Neuronal stem cell (in vitro differentiated cells): ENCODE measurements at places on chromosomes 7 and 10.

DNA sequence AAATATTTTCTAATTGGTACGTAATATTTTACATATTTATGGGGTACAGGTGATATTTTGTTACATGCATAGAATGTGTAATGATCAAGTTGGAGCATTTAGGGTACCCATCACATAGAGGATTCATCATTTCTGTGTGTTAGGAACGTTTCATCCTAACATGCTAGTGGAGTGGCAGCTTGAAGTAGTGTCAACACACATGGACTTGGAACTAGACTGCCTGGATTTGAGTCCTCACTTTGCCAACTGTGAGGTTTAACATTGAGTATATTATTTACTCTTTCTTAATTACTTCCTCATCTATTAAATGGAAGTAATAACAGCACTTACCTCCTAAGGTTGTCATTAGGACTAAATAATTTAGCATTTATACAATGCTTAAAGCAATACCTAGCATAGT lies 241.9 kb downstream of the PLXDC2 start:
- no peak overlapping the region for H3K27ac ChIP-seq
- no peak overlapping the region for H3K4me3 ChIP-seq
- H3K27me3 ChIP-seq: no peaks in the 10 kb centered on the region
- H3K36me3 ChIP-seq: no peaks in the 10 kb centered on the region
- no peaks in the 10 kb centered on the region for H3K4me1 ChIP-seq

GRCh38 chr10:24518981-24519597 lies 204.6 kb downstream of the ARHGAP21 start:
- no peaks in the 10 kb centered on the region for H3K27me3 ChIP-seq
- no peak overlapping the region for H3K27ac ChIP-seq
- no peaks in the 10 kb centered on the region for H3K36me3 ChIP-seq
- DNase-seq: peak; percentile 73
- no peak overlapping the region for H3K4me3 ChIP-seq
- peaks cover 6% of the 10 kb centered on the region for H3K4me1 ChIP-seq

DNA sequence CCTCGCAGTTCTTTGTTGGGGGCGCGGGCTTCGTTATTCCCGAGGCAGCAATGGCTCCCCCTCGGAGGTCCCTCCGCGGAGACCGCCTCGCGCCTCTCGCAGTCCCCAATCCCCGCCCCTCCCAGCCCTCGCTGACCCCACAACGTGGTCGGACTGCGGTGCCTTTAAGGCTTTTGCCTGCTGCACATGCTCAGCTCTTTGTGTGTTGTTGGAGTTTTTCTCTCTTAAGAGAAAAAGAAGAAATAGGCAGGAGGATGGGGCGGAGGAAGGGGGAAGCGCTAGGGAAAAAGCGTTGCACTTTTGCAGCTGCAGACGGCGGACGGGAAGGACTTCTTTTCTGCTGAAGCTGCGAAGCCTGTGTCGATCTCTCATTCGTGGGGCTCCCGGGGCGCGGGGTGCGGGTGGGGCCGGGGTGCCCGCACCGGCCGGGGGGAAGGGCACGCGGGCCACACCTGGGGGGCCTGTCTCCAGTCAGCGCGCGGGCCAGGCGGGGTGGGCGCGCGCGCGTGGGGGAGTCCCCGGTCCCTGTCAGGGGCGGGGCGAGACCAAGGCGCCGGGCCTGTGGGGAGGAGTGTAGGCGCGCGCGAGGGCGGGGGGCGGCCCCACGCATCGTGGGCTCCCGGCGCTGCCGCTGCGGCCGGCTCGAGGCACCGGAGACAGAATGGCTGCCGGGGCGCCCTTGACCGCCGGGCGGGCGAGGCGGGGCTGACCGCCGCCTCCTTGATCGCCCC lies 445 bp upstream of the ATRNL1 start:
- DNase-seq: peak; percentile 63
- peaks cover 16% of the 10 kb centered on the region for H3K27me3 ChIP-seq
- H3K4me1 ChIP-seq: peaks cover 13% of the 10 kb centered on the region
- peak overlapping the region; percentile 56 for H3K27ac ChIP-seq

GRCh38 chr7:128094686-128095085 lies 63.4 kb upstream of the LRRC4 start:
- no peak for DNase-seq
- H3K4me3 ChIP-seq: no peak overlapping the region

DNA sequence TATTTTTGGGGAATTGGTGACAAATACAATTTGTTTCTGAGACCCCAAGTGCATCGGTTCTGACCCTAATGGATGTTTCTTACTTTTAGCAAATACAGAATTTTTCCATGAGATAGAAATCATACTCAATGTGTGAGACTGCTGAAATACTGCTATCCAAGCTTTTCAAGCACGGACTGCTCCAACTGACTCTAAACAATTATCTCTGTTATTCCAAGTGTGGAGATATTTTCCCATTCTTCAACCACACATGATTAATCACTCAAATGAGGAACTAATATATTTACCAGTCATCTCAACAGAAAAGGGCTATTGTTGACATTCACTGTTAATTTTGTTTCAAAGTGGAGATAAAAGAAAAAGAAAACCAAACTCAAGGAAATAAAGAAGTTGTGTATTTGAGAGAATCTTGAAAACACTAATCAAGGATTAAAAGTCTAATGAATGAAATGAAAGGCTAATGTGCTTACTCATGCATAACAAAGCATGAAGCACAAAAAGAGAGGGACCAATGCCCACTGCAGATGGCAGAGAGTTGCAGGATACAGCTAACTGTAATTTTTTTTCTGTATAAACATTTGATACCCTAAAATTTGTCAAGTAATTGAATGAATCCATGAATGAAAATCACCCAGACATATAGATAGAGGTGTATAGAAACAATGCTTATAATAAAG lies 423.6 kb downstream of the DGKB start:
- peaks cover 1% of the 10 kb centered on the region for H3K4me1 ChIP-seq
- no peaks in the 10 kb centered on the region for H3K36me3 ChIP-seq
- H3K27ac ChIP-seq: no peak overlapping the region

DNA sequence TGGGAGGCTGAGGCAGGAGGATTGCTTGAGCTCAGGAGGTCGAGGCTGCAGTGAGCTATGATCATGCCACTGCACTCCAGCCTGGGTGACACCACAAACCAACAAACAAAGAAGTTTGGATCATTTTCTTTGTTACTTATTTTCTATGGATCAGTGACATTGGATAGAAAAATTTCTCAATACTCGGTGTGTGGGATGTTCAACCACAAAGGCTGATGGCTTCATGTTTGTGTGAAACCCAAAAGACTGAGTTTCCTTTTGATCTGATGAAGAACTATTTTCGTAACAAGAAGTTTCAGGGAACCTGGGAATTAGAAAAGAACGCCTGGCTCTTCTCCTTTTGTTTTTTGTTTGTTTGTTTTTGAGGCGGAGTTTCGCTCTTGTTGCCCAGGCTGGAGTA lies 104.0 kb downstream of the HOXA1 start:
- no peaks in the 10 kb centered on the region for H3K4me1 ChIP-seq
- no peak overlapping the region for H3K4me3 ChIP-seq
- no peaks in the 10 kb centered on the region for H3K27me3 ChIP-seq

GRCh38 chr10:109259293-109259692 lies 664.0 kb downstream of the XPNPEP1 start:
- no peak overlapping the region for H3K4me3 ChIP-seq
- no peak for DNase-seq
- H3K27ac ChIP-seq: no peak overlapping the region
- no peaks in the 10 kb centered on the region for H3K36me3 ChIP-seq
- no peaks in the 10 kb centered on the region for H3K27me3 ChIP-seq

GRCh38 chr7:1065263-1065584 lies 20.9 kb downstream of the GPR146 start:
- no peaks in the 10 kb centered on the region for H3K36me3 ChIP-seq
- no peaks in the 10 kb centered on the region for H3K27me3 ChIP-seq
- H3K4me3 ChIP-seq: no peak overlapping the region
- H3K4me1 ChIP-seq: peaks cover 16% of the 10 kb centered on the region
- H3K27ac ChIP-seq: no peak overlapping the region
- no peak for DNase-seq

DNA sequence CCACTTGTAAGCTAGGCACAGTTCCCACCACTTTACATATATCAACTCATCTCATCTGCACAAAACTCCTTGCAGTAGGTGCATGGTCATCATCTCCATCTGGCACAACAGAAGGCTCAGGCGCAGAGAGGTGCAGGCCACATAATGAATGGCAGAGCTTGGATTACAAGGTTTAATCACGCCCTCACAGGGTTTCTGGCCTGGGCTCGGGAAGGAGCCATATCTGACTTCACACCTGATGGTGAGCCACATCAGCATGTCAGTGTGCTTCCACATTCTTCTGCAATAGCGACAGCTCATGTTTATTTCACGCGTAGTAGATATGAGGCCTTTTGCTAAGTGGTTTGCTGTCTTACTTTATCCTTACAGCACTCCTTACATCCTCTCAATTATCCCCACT lies 650.2 kb downstream of the INHBA start:
- no peaks in the 10 kb centered on the region for H3K4me1 ChIP-seq
- no peaks in the 10 kb centered on the region for H3K27me3 ChIP-seq
- H3K4me3 ChIP-seq: no peak overlapping the region
- DNase-seq: no peak
- no peaks in the 10 kb centered on the region for H3K36me3 ChIP-seq

- DNase-seq: no peak
- no peak overlapping the region for H3K4me3 ChIP-seq
- H3K27ac ChIP-seq: no peak overlapping the region
Observed at GRCh38 chr7:43747328-43748105, 11.0 kb upstream of the BLVRA start.

GRCh38 chr7:5359344-5359743 lies 64.3 kb downstream of the TNRC18 start:
- no peaks in the 10 kb centered on the region for H3K27me3 ChIP-seq
- H3K27ac ChIP-seq: no peak overlapping the region
- no peaks in the 10 kb centered on the region for H3K4me1 ChIP-seq
- peaks cover 94% of the 10 kb centered on the region for H3K36me3 ChIP-seq

DNA sequence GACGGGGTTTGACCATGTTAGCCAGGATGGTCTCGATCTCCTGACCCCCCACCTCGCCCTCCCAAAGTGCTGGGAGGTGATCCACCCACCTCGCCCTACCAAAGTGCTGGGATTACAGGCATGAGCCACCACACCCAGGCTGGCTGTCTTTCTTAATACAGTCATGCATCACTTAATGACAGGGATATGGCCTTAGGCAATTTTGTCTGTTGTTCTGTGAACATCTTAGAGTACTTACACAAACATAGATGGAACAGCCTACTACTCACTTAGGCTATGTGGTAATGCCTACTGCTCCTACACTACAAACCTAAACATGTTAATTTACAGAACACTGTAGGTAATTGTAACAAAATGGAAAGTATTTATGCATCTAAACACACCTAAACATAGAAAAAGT lies 106.6 kb upstream of the KCNMA1 start:
- no peak for DNase-seq
- H3K27me3 ChIP-seq: no peaks in the 10 kb centered on the region
- no peak overlapping the region for H3K4me3 ChIP-seq
- H3K4me1 ChIP-seq: no peaks in the 10 kb centered on the region

DNA sequence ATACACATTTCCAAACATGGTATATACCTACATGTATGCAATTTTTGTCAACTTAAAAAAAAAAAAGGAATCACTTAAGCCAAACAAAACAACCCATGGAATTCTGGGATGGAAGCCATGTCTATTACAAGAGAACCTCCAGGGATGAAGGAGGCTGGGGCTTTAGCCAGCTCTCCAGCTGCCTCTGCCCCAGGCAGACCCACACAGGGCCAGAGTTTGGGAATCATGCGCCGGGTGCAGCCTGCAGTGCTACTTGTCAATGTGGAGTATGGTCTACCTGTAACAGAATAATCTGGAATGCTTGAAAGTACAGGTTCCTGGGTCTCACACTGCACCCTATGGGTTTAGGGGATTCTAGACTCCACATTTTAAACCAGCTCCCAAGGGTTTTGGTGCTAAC lies 10.8 kb downstream of the ATP6V0E2 start:
- no peak overlapping the region for H3K4me3 ChIP-seq
- peaks cover 9% of the 10 kb centered on the region for H3K4me1 ChIP-seq
- no peaks in the 10 kb centered on the region for H3K27me3 ChIP-seq
- no peak for DNase-seq
- H3K27ac ChIP-seq: no peak overlapping the region

DNA sequence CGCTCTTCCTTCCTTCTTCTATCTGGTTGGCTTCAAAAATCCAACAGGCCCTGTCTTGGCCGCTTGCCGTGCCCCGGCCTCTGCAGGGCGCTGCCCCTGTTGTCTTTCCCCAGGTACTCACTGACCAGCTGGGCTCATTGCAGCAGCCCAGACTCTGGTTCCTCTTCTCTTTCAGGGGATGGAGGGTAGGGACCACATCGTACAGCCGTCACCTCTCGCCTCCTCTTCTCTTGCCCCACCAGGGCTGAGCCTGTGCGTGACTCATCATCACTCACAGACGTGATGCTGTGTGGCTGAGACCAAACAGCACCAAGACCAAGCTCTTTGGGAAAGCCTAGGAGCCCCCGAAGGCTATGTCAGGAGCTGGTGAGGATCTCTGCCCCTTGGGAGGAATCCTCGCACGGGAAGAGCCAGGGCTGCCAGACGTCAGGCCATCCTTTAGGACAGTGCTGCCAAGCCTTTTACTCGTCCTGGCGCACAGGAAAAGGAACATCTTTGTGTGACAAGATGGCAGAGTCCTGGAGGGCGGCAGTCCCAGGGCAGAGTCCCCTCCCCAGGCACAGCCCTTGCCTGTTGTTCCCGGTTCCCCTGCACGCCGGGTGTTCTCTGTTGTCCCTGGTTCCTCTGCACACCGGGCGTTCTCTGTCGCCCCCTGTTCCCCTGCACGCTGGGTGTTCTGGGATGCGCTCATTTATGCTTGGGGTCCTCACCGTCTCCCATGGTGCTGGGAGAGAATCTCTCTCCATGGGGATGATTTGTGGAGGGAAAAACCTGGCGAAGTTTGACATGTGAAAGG lies 188.5 kb upstream of the SHH start:
- no peak overlapping the region for H3K4me3 ChIP-seq
- DNase-seq: no peak
- H3K4me1 ChIP-seq: no peaks in the 10 kb centered on the region

DNA sequence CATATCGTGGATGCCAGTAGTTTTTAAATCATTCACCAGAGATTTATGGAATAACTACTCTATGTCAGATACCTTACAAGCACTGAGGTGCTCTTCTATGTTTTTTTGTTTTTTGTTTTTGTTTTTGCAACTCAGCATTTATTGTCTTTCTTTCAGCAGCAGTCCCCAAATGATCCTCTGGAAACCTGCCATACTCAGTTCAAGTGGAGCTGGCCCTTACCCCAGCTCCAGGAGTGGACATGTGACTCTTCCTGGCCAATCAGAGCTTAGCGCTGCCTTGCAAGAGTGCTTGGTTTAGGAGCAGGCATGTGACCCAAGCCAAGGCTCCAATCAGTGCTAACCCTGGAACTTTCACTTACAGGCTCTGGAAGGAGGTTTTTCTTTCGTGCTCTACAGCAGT lies 356.6 kb upstream of the ZMIZ1 start:
- H3K27ac ChIP-seq: no peak overlapping the region
- H3K36me3 ChIP-seq: no peaks in the 10 kb centered on the region
- no peak for DNase-seq
- H3K4me3 ChIP-seq: no peak overlapping the region
- H3K4me1 ChIP-seq: no peaks in the 10 kb centered on the region

GRCh38 chr7:101170617-101171441 lies 5.5 kb upstream of the VGF start:
- H3K27me3 ChIP-seq: peaks cover 97% of the 10 kb centered on the region
- peaks cover 66% of the 10 kb centered on the region for H3K4me1 ChIP-seq
- H3K36me3 ChIP-seq: no peaks in the 10 kb centered on the region
- H3K27ac ChIP-seq: no peak overlapping the region
- H3K4me3 ChIP-seq: no peak overlapping the region

GRCh38 chr7:34612661-34613060 lies 45.4 kb upstream of the NPSR1 start:
- H3K27ac ChIP-seq: peak overlapping the region; percentile 22
- H3K36me3 ChIP-seq: no peaks in the 10 kb centered on the region
- no peaks in the 10 kb centered on the region for H3K4me1 ChIP-seq
- no peaks in the 10 kb centered on the region for H3K27me3 ChIP-seq

- no peaks in the 10 kb centered on the region for H3K36me3 ChIP-seq
- no peak overlapping the region for H3K27ac ChIP-seq
- H3K4me3 ChIP-seq: no peak overlapping the region
Observed at GRCh38 chr7:115059321-115059720, 137.4 kb downstream of the MDFIC start.
